ENCODE measurements at places on chromosomes 5 and 9. TPM values are rescaled to one million over a fixed set of nuclear protein-coding genes. Genes with fewer than 3 reads are reported as not detected.

- peaks cover 3% of the 10 kb centered on the region for H3K36me3 ChIP-seq
- no peak overlapping the region for H3K27ac ChIP-seq
- H3K4me1 ChIP-seq: no peaks in the 10 kb centered on the region
- peak; percentile 54 for DNase-seq
These were observed 12.0 kb upstream of the THG1L start for GRCh38 chr5:157719245-157719644.

SLC36A3 gene
- not detected for total RNA-seq

DNA sequence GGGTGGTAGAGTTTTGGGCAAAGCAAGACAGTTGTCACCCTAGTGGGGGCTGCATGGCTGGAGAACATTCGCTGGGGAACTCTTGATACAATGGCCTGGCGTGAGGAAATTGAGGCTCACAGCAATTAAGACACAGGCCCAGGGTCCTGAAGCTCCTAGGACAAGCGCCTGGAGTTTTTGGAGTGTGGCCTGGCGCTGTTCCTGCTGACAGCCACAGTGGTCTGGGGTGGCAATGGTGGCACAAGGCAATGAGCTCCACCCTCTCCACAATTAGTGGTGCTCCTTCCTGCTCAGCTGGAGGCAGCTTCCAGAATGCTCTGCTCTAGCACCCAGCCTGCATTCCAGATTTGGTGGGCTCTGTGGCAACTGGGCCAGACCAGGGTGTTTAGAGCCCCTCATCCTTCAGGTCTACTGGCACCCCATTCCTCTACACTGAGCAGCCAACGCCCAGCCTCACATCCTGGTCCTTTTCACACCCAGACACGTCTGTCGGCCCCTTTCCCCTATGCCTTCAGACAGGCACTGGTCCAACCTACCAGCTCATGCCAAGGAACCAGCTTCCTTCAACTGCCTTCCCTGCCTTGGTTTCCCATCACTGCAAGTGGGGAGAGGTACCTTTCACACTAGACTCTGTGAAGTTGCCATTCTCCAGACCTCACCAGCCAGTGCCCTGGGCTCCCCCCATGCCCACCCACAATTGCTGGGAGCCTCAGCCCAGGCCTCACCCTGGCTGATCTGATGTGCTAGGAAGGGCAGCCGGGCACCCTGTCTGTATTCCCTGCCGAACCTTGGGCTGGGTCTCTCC is 138.1 kb upstream of the COL5A1 start:
- H3K36me3 ChIP-seq: no peaks in the 10 kb centered on the region
- H3K27ac ChIP-seq: no peak overlapping the region
- peaks cover 2% of the 10 kb centered on the region for H3K27me3 ChIP-seq
- H3K4me1 ChIP-seq: no peaks in the 10 kb centered on the region
- no peak for DNase-seq

B4GALT7 gene
- 26.3 TPM for total RNA-seq

- H3K27ac ChIP-seq: no peak overlapping the region
- no peaks in the 10 kb centered on the region for H3K4me1 ChIP-seq
- no peaks in the 10 kb centered on the region for H3K36me3 ChIP-seq
- no peak for DNase-seq
- H3K4me3 ChIP-seq: no peak overlapping the region
These were observed 72.4 kb upstream of the ICE1 start for GRCh38 chr5:5350101-5350500.

- no peaks in the 10 kb centered on the region for H3K27me3 ChIP-seq
- peaks cover 3% of the 10 kb centered on the region for H3K4me1 ChIP-seq
- DNase-seq: no peak
- H3K4me3 ChIP-seq: no peak overlapping the region
- H3K27ac ChIP-seq: no peak overlapping the region
- no peaks in the 10 kb centered on the region for H3K36me3 ChIP-seq
These were observed 46.2 kb downstream of the GALNT10 start for GRCh38 chr5:154236536-154237375.

MUSK gene
- not detected for total RNA-seq

GRCh38 chr5:50967563-50968355 is 301.3 kb downstream of the PARP8 start:
- H3K27ac ChIP-seq: no peak overlapping the region
- peaks cover 9% of the 10 kb centered on the region for H3K4me1 ChIP-seq
- H3K36me3 ChIP-seq: no peaks in the 10 kb centered on the region

- no peak overlapping the region for H3K27ac ChIP-seq
- no peaks in the 10 kb centered on the region for H3K36me3 ChIP-seq
- no peaks in the 10 kb centered on the region for H3K4me1 ChIP-seq
- peak overlapping the region; percentile 59 for H3K4me3 ChIP-seq
- peaks cover 3% of the 10 kb centered on the region for H3K27me3 ChIP-seq
These were observed 132.6 kb downstream of the MRPL36 start for GRCh38 chr5:1666812-1667588.

GRCh38 chr5:111584651-111585050 is 72.3 kb upstream of the STARD4 start:
- no peaks in the 10 kb centered on the region for H3K4me1 ChIP-seq
- no peak for DNase-seq
- H3K27me3 ChIP-seq: no peaks in the 10 kb centered on the region
- H3K36me3 ChIP-seq: no peaks in the 10 kb centered on the region
- no peak overlapping the region for H3K27ac ChIP-seq
- no peak overlapping the region for H3K4me3 ChIP-seq

AGXT2 gene
- not detected for total RNA-seq

- peaks cover 15% of the 10 kb centered on the region for H3K36me3 ChIP-seq
- H3K4me1 ChIP-seq: peaks cover 2% of the 10 kb centered on the region
- no peak for DNase-seq
- H3K27me3 ChIP-seq: no peaks in the 10 kb centered on the region
- H3K27ac ChIP-seq: no peak overlapping the region
These were observed 1.2 kb downstream of the ZBTB5 start for GRCh38 chr9:37464006-37464405.

GRCh38 chr5:168156170-168156569 is 135.3 kb upstream of the WWC1 start:
- H3K4me3 ChIP-seq: no peak overlapping the region
- H3K36me3 ChIP-seq: no peaks in the 10 kb centered on the region
- DNase-seq: no peak
- 0 out of 2 replicates have a peak, but pooled peaks cover 4% of the 10 kb centered on the region for H3K4me1 ChIP-seq
- no peaks in the 10 kb centered on the region for H3K27me3 ChIP-seq

GRIN1 gene
- 2.0 TPM for total RNA-seq

RETREG1 gene
- 3.4 TPM for total RNA-seq

DNA sequence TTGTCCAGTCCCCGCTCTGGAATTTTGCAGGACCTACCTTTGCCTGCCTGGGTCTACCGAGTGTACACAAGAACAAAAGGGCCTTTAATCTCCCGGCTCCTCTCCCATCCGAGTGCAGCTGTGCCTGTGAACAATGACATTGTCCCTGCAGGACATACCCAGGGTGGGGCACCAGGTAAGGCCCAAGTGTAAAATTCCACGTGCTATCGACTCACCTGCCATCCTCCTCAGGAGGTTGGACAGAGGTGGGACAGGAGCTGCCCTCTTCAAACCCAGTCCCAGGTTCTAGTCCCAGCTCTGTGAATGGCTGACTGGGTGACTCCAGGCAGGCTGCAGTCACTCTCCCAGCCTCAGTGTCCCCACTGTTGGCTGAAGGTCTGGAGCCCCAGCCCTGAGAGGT is 159.6 kb upstream of the ALDH1B1 start:
- H3K4me3 ChIP-seq: no peak overlapping the region
- no peak overlapping the region for H3K27ac ChIP-seq
- peaks cover under 1% of the 10 kb centered on the region for H3K4me1 ChIP-seq
- no peak for DNase-seq
- no peaks in the 10 kb centered on the region for H3K27me3 ChIP-seq

GRCh38 chr9:14393418-14393817 is 79.5 kb upstream of the NFIB start:
- no peak overlapping the region for H3K27ac ChIP-seq
- DNase-seq: no peak
- H3K4me3 ChIP-seq: no peak overlapping the region
- H3K27me3 ChIP-seq: no peaks in the 10 kb centered on the region
- H3K4me1 ChIP-seq: no peaks in the 10 kb centered on the region

GRCh38 chr9:104750185-104750767 is 2.8 kb downstream of the NIPSNAP3A start:
- no peak for DNase-seq
- H3K4me3 ChIP-seq: no peak overlapping the region
- no peak overlapping the region for H3K27ac ChIP-seq
- no peaks in the 10 kb centered on the region for H3K4me1 ChIP-seq
- H3K27me3 ChIP-seq: no peaks in the 10 kb centered on the region

HIGD2A gene
- total RNA-seq: 92.3 TPM

PALM2AKAP2 gene
- total RNA-seq: 4.0 TPM

SLC6A19 gene
- total RNA-seq: not detected

DNA sequence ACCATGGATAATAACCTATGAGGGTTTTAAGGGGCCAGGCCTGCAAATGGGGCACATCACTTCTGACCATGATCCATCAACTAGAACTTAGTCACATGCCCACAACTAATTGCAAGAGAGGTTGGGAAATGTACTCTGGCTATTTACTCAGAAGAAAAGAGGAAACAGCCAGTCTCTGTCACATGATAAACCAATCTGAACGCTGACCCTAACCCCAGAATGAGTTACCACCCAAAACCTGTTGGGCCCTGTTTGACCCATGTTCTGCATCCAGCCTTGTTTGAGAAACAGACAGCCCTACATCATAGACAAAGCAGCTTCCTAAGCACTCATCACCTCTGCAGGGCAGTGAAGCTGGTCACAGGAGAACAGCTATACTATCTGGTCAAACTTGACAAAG is 5.8 kb downstream of the MACROH2A1 start:
- H3K4me1 ChIP-seq: peaks cover 4% of the 10 kb centered on the region
- H3K27me3 ChIP-seq: no peaks in the 10 kb centered on the region
- peaks cover 11% of the 10 kb centered on the region for H3K36me3 ChIP-seq

- peak overlapping the region; percentile 97 for H3K4me3 ChIP-seq
- H3K4me1 ChIP-seq: peaks cover 21% of the 10 kb centered on the region
- H3K36me3 ChIP-seq: no peaks in the 10 kb centered on the region
- H3K27ac ChIP-seq: no peak overlapping the region
- DNase-seq: peak; percentile 66
These were observed 141.5 kb downstream of the TSSK1B start for GRCh38 chr5:113293068-113293974.

DNA sequence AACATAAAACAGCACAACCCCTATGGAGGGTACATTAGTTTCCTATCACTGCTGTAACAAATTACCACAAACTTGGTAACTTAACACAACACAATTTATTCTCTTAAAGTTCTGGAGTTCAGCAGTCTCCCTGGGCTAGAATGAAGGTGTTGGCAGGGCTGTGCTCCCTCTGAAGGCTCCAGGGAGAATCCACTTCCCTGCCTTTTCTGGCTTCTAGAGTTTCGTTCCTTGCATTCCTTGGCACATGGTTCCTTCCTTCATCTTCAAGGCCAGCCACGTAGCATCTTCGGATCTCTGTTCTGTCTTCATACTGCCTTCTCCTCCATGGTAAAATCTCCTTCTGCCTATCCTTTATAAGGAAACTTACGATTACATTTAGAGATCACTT is 25.0 kb upstream of the GSN start:
- no peaks in the 10 kb centered on the region for H3K27me3 ChIP-seq
- no peaks in the 10 kb centered on the region for H3K36me3 ChIP-seq
- DNase-seq: no peak
- H3K27ac ChIP-seq: no peak overlapping the region

HAPLN1 gene
- 0.22 TPM for total RNA-seq

- H3K27me3 ChIP-seq: no peaks in the 10 kb centered on the region
- H3K4me3 ChIP-seq: no peak overlapping the region
- DNase-seq: no peak
- no peaks in the 10 kb centered on the region for H3K4me1 ChIP-seq
These were observed 780 bp downstream of the CDC37L1 start for GRCh38 chr9:4680173-4680525.

GRCh38 chr5:175609526-175609925 is 48.3 kb upstream of the HRH2 start:
- no peak for DNase-seq
- H3K36me3 ChIP-seq: peaks cover 19% of the 10 kb centered on the region
- no peaks in the 10 kb centered on the region for H3K4me1 ChIP-seq
- no peak overlapping the region for H3K4me3 ChIP-seq
- H3K27me3 ChIP-seq: no peaks in the 10 kb centered on the region

GRCh38 chr9:79224672-79225433 is 346.9 kb upstream of the TLE4 start:
- H3K4me3 ChIP-seq: no peak overlapping the region
- no peaks in the 10 kb centered on the region for H3K4me1 ChIP-seq
- H3K27ac ChIP-seq: no peak overlapping the region
- H3K27me3 ChIP-seq: no peaks in the 10 kb centered on the region

ODF2 gene
- 15.7 TPM for total RNA-seq

MAST4 gene
- total RNA-seq: 3.7 TPM

- peaks cover 8% of the 10 kb centered on the region for H3K36me3 ChIP-seq
- peak; percentile 54 for DNase-seq
- H3K4me1 ChIP-seq: no peaks in the 10 kb centered on the region
- no peaks in the 10 kb centered on the region for H3K27me3 ChIP-seq
These were observed 723 bp downstream of the PPP1R26 start for GRCh38 chr9:135480071-135480939.

LEAP2 gene
- total RNA-seq: 1.0 TPM
